NCI-H524 treated with DMSO at 0.1 percent for 48 hours (cell line): ENCODE measurements at places on chromosomes 3 and 15.

DNA sequence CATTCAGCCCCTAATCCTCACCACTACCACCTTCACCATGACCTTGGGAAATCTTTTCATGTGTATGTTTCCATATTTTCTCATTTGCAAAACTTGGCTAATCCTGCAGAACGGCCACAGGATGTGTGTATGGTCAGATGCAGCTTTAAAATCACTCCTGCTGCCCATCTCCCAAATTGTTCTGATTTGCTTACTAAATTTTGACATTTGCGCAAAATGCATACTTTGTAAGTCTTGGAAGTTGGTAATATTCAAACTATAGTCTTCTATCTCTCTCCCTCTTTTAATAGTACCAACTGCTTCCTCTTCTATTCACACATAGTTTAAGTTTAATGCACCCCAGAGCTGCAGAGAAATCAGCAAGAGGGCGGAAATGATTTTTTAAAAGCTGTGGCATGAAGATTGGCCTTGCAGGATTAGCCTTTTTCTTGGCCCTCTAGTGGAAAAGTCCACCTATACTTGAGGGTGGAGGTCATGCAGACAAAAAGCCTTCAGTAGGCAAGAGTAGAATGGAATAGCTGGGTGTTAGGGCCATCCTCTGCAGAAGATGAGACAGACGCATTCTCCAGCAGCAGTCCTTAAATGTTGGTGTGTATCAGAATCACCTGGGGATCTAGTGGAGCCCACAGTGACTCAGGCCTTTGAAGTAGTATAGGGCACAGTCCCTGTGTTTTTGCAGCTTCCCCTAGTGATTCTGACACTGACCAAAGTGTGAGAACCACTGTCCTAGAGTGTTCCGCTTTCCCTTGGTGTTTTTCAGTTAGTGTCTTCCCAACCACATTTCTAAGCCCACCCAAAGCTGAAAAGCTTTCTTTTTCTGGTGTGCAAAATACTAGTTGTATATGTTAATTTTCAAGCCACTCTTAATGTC, 181.7 kb downstream of the CHST2 start:
- no peak for DNase-seq

- no peak for DNase-seq
Measured at GRCh38 chr3:14231145-14231990, 52.8 kb downstream of the LSM3 start.

DNA sequence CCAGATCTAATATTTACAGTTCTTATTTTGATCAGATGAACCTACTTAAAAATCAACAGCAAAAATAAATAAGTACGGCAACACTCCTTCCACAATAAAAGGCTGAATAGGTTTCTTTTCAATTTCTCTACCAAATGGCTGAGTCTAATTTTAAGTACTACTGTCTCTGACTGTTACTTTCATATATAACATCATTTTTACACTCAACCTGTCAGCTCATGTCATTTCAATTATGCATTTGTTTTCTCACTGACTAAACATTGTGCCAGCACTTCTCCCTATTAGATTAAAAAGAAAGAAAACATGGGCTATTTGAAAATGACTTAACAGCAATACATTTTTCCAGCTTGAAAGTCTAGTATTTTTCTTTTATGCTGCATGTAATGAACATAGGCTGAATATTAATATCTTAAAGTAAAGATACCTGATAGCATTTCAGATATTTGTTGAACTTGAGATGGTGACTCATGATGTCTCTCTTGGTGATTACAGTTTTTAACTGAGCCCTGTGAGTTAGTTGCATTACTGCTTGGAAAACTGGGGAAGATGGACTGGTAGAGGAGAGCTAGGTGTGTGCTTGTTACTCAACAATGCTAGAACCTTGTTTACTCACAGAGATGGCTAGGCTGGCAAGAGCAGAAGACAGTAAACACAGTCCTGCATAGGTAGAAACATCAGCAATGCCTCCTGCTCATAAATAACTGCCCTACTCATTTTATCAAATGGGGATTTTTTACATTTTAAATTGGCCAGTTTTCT, 73.9 kb downstream of the PEX5L start:
- no peak for DNase-seq

DNA sequence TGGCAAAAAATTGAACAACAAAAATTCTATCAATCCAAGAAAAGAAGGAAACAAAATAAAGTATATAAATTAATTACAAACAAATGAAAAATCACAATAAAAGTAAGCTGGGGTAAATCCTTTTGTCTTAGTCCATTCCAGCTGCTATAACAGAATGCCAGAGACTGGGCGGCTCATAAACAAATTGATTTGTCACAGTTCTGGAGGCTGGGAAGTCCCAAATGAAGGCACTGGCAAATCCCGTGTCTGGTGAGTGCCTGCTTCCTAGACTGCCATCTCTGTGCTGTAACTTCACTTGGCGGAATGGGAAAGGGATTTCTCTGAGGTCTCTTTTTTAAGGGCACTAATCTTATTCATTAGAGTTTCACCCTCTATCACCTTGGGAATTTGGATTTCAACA, 53.6 kb upstream of the RPL35A start:
- DNase-seq, result no peak
